Activated naive CD4-positive, alpha-beta T cell treated with Interleukin-2 at 50 U/mL for 16 hours (primary cell): ENCODE measurements at places on chromosomes 4 and X.

DNA sequence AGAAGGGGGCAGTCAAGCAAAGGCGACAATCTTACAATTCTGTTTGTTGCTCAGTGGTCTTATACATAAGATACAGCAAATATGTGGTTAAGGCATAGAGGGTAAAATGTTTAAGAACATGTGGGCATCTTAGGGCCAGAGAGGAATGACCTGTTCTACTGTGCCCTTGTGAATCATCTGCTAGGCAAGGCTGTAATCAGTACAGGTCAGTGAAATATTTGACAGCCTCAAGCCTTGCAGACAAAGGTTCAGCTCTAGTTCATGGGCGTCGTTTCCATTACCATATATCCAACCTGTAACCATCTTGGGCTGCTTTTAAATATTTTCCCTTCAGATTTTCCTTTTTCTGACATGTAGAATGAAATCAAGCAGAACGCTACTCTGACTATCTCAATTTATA lies 37.3 kb downstream of the AGA start:
- no peak for DNase-seq

DNA sequence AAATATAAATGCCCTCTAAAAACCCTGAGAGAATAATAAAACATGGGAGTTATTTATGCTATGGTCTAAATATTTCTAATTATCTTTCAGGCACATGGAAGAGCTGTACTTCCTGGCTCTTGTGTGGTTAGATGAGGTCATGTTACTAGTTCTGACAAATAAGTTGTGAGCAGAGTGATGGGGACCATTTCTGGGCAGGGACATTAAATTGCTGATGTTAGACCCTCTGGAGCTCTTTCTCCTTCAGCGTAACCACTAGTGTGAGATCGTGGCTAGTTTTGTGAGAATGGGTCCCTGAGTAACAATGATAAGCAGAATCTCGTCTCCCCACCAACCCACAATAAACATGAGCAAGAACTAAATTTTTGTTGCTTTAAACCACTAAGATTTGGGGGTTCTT lies 108.0 kb downstream of the MAML3 start:
- DNase-seq = no peak

- DNase-seq = no peak
These were observed 52.8 kb upstream of the CD99 start for GRCh38 chrX:2638279-2638678.

DNA sequence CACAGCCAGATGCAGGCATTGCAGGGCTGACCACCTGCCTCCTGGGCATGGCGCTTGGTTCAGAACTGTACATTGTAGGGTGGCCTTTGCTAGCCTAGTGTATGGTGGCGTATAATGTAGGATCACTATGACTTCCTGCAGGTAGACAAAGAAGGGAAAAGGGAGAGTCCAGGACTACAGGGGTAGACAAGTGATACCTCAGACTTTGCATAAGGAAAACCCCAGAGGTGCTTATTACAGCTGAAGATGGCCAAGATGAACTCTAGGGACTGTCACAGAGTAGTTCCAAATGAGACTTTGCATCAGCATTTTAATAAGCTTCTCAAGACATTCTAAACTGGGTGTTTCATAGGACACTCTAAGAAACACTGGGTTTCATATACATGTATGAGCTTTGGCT lies 116.4 kb upstream of the PUDP start:
- no peak for DNase-seq

DNA sequence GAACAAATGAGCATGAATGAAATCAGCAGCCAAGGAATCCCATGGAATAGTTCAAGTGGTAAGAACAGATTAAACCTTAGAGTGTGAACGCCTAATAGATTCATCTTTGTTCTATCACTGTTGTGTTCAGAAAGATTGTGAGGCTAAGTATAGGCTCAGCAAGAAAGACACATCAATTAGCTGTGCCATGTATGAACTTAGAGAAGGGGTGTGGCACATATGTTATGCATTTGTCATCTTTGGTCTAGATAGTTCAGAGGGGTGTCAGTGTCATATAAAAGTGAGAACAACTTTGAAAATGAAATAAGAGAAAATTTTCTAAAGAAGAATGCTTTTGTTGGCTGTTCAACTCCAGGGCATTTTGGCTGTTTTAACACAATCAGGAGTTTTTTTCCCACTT lies 9.4 kb downstream of the DAPP1 start:
- DNase-seq = no peak

DNA sequence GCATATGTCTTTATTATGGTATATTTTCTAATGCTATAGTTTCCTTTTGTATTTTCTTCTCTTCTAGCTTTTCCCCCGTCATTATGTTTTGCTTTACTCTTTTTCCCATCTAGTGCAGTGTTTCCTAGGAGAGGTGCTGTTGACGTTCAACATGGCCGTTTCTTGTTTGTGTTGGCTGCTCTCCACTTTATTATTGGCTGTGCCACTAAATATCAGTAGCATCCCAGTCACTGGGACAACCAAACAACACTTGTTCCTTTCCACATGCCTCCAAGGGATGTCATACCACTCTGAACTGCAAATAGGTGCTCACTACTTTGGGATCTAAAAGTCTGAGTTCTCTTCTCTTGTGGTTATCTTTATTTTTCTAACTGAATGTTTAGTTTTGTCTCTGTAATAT lies 26.5 kb downstream of the GBA3 start:
- DNase-seq = no peak

- DNase-seq = no peak
These were observed 1.0 kb upstream of the DDX60 start for GRCh38 chr4:168319486-168320019.

DNA sequence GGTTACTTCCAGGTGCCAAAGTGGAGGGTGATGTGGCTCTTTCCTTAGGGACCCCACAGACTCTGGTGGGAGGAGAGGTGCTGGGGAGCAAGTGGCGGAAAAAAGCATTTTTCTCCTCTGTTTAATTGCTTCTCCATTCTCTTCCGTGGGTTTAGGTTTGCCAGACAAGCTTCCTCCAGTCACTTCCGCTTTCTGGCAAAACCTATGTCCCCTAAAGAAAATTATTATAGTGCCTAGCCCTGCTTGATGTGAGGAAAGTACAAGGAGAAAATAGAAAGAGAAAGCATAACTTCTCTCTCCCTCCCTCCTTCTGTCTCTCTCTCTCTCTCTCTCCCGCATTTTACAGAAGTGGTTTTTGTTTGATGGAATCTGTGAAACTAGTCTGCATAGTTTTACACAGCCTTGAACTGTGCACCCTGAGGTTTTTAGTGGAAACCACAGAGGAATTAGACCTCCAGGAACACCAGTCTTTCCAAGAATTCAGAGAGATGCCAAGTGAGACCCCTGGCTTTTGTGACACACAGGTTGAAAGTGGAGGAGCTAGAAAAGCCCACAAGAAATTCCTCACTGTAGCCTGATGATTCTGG lies 231.1 kb upstream of the ANXA3 start:
- no peak for DNase-seq

DNA sequence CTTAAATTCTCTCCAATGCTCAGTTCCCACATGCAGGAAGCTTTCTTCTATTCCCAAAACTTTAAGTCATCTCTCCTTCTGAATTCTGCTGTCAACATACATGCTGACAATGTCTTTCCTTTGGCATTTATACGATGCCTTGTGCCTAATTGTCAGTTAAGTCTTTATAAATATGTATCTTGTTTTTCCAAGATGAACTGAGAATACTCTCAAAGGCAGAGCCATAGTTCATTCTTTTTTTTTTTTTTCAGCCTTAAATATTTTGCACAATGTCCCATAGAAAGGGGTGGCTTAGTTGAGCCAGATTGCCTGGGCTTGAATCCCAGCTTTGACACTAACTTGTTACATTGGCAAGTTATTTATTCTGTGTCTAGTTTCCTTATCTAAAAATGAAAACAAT lies 210.6 kb downstream of the QDPR start:
- DNase-seq = no peak

DNA sequence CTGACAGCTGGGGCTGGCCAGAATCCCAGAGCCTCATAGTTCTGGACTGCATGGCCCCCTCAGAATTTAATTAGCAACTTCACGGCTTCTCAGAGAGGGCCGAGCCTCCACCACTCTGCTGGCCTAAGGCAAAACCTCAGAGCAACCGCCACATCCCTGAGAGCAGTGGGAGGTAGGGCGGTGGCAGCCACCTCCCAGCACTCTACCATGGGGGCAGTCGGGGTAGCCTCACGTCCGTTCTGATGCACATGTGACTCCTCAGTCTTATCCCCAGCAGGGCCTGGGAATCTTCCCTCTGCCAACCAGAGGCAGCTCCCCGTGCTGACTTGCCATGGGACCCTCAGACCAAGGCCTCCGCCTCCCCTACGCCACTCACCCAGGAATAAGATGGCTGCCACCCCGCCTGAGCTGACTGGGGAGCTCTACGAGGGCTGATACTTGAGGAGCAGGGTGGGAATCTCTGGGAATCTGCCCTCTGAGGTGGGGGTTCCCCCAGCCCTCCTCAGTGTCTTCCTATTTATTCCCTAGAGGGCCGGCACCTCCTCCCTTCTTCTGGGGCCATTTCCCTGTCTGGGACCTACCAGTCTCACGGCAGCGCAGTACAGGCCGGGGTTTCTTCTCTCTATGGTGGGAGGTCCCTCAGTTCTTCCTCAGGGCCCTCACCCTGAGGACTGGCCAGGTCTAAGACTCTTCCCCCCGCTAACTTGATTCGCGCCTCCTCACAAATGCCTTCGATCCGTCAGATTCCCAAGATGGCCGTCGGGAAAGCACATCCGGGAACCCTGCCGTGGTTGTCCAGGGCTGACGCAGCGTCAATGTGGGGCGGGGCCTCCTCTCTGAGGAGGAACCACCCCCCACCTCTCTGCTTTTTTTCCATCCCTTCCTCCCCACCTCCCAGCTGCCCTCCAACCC lies at the start of gene MAGEC2:
TSS of gene MAGEC2 (minus strand) at position 769 of the 912 bp plus-strand sequence. CDS start 1,303 bp downstream, outside the sequence.
- no peak for DNase-seq

DNA sequence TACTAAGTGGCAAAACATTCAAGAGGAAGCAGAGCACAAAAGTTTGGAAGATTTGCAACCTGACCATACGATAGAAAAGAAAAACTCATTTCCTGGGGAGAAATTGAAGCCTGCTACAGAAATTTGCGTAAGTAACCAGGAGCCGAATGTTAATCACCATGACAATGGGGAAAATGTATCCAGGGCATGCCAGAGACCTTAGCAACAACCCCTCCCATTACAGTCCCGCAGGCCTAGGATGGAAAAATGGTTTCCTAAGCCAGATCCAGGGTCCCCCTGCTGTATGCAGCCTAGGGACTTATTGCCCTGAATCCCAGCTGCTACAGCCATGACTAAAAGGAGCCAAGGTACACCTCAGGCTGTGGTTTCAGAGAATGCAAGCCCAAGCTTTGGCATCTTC lies 472.2 kb upstream of the KLHL4 start:
- no peak for DNase-seq

DNA sequence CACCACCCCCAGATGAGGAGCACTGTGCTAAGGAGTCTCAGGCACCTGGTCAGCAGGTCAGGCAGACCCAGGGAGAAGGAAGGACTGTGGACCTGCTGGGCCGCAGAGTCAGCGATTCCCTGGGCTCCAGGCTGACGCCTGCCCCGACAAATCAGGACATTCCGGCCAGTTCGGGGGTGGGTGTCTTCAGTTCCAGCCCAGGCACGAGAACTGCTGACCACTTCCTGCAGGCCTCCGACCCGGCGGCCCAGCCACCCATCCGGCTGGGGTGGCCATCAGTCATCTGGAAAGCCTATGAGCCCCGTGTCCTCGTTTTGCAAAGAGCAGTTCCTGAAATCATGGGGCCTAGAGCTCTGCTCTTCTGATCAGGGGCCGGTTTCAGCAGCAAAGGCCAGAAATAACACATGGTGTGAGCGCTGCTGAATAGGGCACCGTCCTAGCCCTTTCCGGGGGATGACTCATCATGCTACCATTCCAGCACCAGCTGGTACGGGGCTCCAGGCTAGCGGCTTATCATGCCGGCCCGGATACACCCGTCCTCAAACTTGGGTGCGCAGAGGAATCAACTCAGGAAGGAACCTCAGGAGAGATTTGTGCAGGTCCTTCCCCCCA lies 7.8 kb upstream of the SH3TC1 start:
- DNase-seq = no peak

GRCh38 chr4:112700679-112701078 lies 63.7 kb downstream of the LARP7 start:
- DNase-seq = no peak

- DNase-seq = no peak
These were observed 16.3 kb downstream of the VSIG4 start for GRCh38 chrX:66023385-66024091.

DNA sequence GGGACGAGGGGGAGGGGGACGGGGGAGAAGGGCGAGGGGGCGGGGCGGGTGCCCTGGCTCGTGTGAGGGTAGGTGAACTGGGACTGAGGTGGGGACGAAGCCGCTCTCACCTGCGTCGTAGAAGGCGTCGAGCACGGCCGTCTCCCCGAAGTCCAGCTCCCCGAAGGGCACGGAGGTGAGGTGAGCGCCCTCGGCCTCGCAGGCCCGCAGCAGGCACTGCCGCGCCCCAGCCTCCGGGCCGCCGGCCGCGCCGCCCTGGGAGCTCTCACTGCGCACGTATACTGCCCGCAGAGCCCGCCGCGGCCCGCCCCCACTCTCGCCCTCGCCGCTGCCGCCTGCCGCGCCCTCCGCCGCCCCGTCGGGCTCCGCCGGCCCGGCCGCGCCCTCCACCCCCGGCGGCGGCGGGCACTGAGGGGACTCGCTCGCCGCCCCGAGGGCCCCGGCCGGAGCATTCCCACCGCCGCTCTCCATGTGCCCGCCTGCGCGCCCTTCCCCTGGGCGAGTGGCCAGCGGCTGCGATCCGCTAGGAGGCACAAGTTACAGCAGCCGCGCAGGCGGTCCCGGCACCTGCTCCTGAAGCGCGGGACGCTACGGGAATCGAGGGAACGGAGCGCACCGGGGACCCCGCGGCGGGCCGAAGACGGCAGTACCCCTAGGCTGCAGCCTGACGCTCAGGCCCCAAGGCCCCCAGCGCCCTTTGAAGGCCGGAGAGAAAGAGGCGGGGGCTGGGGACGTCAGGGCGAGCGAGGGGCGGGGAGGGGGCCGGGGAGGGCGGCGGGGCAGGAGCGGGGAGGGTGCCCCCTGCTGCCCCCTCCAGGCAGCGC lies at the start of gene MAP3K15:
TSS of gene MAP3K15 (minus strand) at position 718 of the 824 bp plus-strand sequence. CDS start at position 471, 247 bp downstream.
- peak; percentile 5 for DNase-seq

GRCh38 chr4:25075851-25076250 lies 45.1 kb upstream of the LGI2 start:
- DNase-seq = no peak

GRCh38 chr4:170589597-170590191 lies 499.9 kb upstream of the AADAT start:
- no peak for DNase-seq

DNA sequence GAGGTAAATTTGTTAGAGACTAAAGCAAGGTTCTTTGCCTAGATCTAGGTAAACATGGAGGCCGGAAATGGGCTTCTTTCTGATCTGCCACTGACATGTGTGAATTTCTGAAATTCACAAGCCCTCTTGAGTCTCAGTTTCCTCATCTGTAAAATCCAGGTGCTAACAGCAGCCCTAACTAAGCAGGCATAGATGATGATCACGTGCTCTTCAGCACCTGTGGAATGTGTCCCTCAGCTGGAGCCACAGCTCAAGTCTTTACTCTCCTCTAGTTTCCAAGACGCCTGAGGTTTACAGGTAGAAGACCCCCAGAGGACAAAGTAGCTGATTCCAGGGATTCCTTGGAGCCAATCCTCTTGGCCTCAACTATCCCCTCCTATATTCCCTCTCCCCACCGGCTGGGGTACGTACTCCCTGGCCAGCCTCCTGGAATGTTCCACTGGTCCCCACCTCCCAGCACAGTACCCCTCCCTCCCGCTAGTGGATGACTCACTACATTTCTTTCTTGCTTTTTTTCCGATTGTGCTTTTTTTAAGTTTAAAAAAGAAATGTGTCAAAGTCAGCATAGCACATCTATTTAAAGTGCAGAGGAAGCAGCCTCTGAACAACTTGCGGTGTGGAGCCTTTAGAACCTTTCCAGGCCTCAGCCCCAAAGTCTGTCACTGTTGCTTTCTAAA lies 98.4 kb downstream of the PHKA2 start:
- DNase-seq = no peak

- DNase-seq = no peak
These were observed 51.8 kb upstream of the ENPEP start for GRCh38 chr4:110424144-110424543.
